Breast epithelium (tissue), 4 donors: ENCODE measurements at places on chromosomes 11 and 22. TPM values are rescaled to one million over a fixed set of nuclear protein-coding genes. Genes with fewer than 3 reads are reported as not detected.

GRCh38 chr11:21861314-21861713, 331.6 kb upstream of the ANO5 start:
- H3K27me3 ChIP-seq: no peaks in the 10 kb centered on the region
- H3K27ac ChIP-seq: no peak overlapping the region
- DNase-seq: no peak
- no peak overlapping the region for H3K4me3 ChIP-seq
- no peaks in the 10 kb centered on the region for H3K4me1 ChIP-seq
- no peaks in the 10 kb centered on the region for H3K36me3 ChIP-seq

GRCh38 chr22:26900787-26901186, 243.4 kb downstream of the MIAT start:
- no peak for DNase-seq
- H3K4me1 ChIP-seq: no peaks in the 10 kb centered on the region
- H3K27ac ChIP-seq: no peak overlapping the region
- no peak overlapping the region for H3K4me3 ChIP-seq

The SEPTIN3 gene
- total RNA-seq: 1.6 TPM

GRCh38 chr11:102599642-102600261, 25.4 kb downstream of the MMP20 start:
- H3K4me1 ChIP-seq: peaks cover 6% of the 10 kb centered on the region
- peak overlapping the region; percentile 48 for H3K27ac ChIP-seq
- H3K27me3 ChIP-seq: no peaks in the 10 kb centered on the region
- DNase-seq: no peak
- no peaks in the 10 kb centered on the region for H3K36me3 ChIP-seq
- no peak overlapping the region for H3K4me3 ChIP-seq

The ARHGAP42 gene
- total RNA-seq: 26.2 TPM
